ENCODE measurements at places on chromosomes 6 and 20.

- no peak for DNase-seq
Measured at GRCh38 chr6:140204154-140204553, 829.7 kb upstream of the CITED2 start.

- no peak for DNase-seq
Measured at GRCh38 chr6:112372226-112372806, 25.2 kb downstream of the RFPL4B start.

DNA sequence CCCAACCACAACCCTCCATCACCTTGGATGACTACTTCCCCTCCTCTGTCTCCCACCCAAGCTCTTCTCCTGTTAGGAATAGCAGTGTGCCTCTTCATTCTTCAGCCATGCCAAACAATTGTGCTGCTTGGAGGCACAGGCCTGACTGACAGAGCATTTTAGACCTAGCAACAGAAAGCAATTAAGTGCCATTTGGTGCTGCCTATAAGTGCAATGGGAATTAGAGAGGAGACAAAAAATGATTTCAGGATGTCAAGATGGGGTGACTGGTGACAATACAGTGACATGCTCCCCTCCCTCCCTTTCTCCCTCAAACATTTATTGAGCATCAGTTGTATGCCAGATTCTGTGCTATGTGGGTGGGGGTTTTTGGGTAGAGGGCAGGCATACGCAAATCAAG lies 322.6 kb upstream of the MOCS1 start:
- no peak for DNase-seq

DNA sequence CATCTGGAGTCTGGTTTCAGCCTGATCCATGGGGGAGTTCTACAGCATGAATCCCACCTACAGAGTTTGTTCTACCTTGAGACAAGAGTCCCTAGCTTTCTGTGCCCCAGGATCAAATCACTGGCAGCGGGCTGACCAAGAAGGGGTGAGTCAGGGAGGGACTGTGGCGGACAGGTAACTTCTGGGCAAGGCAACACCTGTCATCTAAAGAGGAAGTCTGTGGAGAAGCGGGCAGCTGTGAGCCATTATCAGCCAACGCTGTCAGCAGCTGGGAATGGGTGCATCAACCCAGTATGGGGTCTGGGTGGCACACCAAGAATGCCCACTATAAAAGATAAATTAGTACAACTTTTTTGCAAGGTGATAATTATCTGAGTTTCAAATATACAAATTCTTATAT lies 45.9 kb downstream of the UBE3D start:
- no peak for DNase-seq

GRCh38 chr6:166387642-166388289 lies 5.0 kb upstream of the MPC1 start:
- DNase-seq, result no peak
